ENCODE measurements at places on chromosomes 5 and 9.

DNA sequence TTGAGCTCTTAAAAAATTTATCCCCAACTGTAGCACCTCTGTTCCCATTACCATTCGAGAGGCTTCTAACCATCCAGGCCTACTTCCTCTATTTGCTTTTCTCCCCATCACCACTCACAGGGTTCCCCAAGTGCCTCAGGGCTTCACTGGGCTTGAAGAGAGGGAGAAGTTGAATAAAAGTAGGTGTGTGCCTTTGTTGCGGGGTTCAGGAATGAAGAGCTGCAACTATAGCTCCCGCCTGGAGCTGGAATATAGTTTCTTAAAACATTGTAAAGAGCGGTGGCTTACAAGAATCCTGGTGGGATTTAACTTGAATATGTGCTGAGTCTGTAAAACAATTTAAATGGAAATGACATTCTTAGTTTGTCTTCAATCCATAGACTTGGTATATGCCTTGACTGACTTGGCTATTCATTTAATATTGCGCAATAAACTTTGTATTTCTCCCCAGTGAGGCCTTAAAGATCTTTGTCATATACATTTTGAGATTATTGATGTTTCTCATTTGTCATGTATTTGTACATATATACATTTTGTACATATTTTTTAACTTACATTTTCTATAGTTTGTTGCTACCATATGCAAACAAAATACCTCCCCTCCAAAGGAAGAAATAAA is 7.2 kb downstream of the ENTREP1 start:
- no peak for DNase-seq

DNA sequence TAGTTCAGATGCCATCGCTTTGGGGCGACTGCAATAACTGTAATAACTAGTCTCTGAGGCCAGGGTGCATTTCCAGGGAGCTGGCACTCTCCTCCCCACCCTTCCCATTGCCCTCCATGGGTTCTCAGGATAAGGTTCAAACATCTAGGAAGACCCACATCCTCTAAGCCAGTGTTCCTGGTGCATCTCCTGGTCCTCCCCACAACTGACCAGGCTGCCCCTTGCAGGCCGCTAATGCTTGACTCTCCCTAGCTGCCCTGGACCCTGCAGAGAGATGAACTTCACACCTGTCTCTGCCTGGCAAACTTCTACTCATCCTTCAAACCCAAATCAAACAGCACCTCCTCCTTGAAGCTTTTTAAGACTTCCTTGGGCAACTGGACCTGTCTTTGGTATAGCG is 15.9 kb downstream of the CCNJL start:
- no peak for DNase-seq

GRCh38 chr5:16644301-16644889 is 27.6 kb upstream of the RETREG1 start:
- no peak for DNase-seq

- no peak for DNase-seq
Observed at GRCh38 chr9:91799113-91799744, 150.8 kb downstream of the ROR2 start.

DNA sequence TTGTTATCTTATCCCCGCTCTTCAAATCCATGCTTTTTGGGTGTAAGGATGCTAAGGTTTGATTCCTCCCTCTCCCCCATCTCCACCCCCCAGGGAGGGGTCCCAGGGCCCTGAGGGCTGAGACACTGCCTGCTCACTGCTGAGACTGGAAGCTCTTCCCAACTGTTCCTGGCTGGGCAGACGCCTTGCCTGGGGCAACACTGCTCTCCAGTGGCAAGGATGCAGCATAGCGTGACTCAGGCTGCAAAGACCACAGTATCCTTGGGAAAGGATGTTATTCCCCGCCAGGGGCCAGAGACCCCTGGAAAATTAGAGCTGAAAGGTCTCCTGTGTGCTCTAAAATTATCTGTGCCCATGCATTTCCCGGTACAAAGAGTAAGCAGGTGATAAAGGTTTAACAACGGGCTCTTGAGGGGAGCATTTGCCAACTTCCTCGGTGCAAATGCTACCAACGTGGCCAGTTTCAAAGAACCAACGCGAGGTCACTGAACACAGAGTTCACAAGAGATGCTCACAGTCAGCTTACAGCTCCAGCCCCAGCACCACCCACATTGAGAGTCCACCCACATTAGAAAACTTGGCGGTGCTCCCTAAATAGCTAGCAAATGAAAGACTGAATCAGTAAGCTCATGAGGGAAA is 271.9 kb downstream of the NSG2 start:
- no peak for DNase-seq

DNA sequence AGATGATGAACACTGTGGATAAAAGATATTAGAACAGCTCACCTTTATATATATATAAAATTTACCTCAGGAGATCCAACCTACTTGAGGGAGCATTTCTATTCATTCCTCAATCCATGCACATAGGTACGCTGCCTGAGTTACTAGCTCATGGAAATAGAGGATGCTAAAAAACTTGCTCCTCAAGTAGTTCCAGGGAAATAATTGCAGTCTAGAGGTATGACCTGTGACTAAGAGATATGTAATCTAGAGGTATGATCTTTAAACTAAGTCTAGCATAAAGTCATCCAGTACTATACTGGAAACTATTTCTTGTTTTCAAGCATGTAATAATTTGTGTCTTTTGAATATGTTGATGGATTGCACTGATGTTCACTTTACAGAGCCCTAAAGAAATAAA is 471.2 kb downstream of the TAF11L14 start:
- no peak for DNase-seq

- no peak for DNase-seq
Observed at GRCh38 chr5:79561525-79561893, 47.6 kb upstream of the HOMER1 start.

DNA sequence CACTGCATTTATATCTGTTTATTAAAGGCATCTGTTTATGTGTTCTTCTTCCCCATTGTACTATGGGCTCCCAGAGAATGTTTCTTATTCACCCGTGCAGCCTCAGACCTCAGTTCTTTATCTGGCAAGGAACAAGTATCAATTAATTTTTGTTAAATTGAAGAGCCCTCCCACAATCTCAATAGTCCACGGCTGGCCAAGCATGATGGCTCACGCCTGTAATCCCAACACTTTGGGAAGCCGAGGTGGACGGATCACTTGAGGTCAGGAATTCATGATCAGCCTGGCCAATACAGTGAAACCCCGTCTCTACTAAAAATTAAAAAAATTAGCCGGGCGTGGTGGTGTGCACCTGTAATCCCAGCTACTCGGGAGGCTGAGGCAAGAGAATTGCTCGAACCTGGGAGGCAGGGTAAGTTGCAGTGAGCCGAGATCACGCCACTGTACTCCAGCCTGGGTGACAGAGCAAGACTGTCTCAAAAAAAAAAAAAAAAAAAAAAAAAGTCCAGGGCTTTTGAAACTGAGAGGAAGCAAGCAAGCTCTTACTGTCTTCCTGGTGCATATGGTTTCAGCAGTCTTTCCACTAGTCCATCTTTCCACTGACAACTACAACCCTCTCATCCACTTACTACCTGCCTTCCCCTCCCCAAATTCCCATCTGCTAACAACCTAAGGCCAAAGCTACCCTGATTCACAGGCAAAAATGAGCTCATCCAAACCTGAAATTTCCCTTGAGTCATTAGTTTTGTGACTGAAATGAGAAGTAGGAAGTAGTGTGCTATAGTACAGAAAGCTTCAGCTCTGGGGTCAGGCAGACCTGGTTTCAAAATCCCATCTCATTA is 2.3 kb upstream of the HK3 start:
- DNase-seq: no peak

- no peak for DNase-seq
Observed at GRCh38 chr5:168315416-168316138, 24.1 kb downstream of the WWC1 start.

DNA sequence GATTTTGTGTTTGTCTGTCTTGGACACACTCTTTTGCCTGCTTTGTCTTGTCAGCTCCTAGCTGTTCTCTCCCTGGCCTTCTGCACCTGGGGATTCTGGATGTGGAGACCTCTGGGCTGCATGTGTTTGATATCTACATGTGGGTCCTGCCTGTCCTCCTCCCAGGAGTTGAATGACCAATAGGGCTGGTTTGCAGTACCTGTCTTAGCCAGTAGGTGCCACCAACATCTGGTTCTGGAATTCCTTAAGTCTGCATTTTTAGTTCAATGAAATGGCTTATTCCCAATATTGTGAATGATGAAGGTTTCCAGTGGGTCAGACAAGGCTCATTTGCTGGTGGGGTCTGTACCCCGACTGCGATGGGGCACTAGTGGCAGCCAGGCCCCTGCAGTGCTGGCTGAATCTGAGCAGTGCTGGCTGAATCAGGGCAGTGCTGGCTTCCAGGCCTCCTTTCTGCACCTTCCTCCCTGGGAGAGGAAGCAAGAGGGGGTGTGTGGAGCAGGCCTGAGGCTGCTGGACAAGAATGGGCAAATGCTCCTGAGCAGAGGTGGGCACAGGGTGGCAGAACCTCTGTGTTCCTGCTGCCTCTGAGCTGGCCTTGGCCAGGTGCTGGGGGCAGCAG is 73.3 kb downstream of the RXRA start:
- DNase-seq: no peak

GRCh38 chr5:55030220-55030619 is 6.2 kb downstream of the GZMK start:
- no peak for DNase-seq

GRCh38 chr9:79446523-79447307 is 125.0 kb upstream of the TLE4 start:
- no peak for DNase-seq

GRCh38 chr5:151100681-151101080 is 19.8 kb upstream of the TNIP1 start:
- DNase-seq: no peak

Measured in stimulated activated CD8-positive, alpha-beta memory T cell treated with anti-CD3 and anti-CD28 coated beads, Interleukin-15, amount 100 ng/mL, for 4 hours (primary cell).